ENCODE measurements at places on chromosomes 5 and 9.

GRCh38 chr5:15992918-15993317, 186.7 kb downstream of the MARCHF11 start:
- DNase-seq: no peak

GRCh38 chr9:133671371-133671770, 35.2 kb downstream of the DBH start:
- DNase-seq: no peak

DNA sequence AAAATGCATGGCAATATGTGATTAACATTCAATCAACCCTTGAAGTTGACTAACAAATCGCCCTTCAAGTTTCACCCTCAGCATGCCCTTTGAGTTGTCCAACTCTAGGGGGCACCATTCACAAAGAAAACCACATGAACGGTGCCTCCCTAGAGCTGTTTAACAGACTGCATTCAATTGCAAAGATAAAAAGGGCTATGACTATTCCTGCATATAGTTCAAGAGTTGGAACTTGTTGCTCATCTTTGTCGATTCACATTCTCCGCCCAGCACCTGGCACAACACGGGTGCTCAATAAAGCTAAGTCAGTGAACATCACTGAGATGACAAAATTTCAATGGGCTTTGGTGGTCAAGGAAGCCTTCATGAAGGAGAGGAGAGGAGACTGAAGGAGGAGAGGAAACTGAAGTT, 69.6 kb upstream of the SLC30A5 start:
- no peak for DNase-seq

DNA sequence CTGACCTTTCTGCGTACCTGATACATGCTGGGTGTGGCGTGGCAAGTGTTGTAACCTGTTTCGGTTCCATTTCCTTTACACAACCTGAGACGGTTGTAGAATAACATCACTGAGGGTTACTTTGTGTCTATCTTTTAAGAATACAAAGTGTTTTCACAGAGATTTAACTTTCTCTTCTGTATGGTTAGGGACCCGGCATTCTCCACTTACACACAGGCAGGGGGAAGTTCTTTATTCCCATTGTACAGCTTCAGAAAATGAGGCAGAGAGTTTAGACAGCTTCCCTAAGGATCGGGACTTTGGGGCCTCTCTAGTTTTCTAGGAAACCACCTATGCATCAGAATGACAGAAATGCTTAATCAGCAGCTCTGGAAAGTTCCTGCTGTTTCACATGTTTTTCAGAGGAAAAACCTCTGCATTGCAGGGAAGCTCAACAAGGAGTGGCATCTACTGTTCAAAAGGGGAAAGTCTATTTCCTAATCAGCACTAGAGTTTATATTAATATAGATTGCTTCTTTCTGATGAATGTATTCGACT, 41.3 kb downstream of the CAST start:
- DNase-seq: no peak

GRCh38 chr9:95552814-95553546, 36.2 kb upstream of the PTCH1 start:
- no peak for DNase-seq

GRCh38 chr5:40312205-40312604, 367.5 kb upstream of the PTGER4 start:
- DNase-seq: no peak

GRCh38 chr5:138752341-138752950, 779 bp upstream of the CTNNA1 start:
- no peak for DNase-seq

DNA sequence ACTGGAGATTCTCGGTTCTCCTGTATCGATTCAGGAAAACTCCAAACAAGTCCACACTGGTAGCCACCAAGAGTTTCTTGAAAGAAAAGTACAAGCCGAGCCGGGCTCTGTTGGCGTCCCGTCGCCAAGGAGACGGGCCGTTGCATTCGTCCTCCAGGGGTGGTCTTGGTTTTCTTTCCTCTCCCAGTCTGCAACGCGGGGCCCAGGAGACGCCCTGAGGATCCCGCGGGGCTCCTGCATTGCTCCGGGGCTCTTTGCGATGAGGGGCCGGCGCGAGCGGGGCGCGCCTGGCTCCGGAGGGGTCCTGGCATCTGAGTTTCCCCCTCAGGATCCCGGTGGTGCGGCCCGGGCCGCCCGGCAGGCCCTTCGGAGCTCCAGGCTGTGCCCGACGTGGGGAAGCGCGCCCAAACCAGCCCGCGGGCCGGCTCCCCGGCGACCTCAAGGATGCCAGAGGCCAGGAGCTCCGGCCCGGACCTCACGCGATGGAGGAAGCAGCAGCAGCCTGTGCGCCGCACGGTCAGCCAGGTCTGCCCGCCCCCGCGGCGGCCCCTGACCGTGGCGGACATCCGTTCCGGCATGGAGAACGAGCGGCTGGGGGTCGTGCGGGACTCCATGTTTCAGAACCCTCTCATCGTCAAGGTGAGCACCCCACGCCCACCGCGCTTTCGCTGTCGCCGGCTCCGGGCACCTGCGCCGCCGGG, at the start of gene CFAP77:
TSS of gene CFAP77 (plus strand) at position 384 of the 701 bp plus-strand sequence. CDS start at position 445, 61 bp downstream.
- DNase-seq: peak; percentile 20

- no peak for DNase-seq
Measured at GRCh38 chr5:10591159-10591558, 27.3 kb downstream of the ANKRD33B start.

- no peak for DNase-seq
Measured at GRCh38 chr5:87765009-87765408, 352.3 kb upstream of the CCNH start.

Data from NCI-H1092 treated with DMSO at 0.1 percent for 48 hours (cell line).